ENCODE measurements at places on chromosomes 4 and X.
A peak's percentile ranks its signal among the peaks of the same experiment; 100 is the strongest.

- DNase-seq: peak; percentile 7
Measured at GRCh38 chrX:64975491-64975890, 759 bp downstream of the ZC4H2 start.

- no peak for DNase-seq
Measured at GRCh38 chr4:184433258-184433892, 41.0 kb downstream of the IRF2 start.

GRCh38 chr4:61003301-61003700 is 196.8 kb upstream of the ADGRL3 start:
- DNase-seq: no peak

DNA sequence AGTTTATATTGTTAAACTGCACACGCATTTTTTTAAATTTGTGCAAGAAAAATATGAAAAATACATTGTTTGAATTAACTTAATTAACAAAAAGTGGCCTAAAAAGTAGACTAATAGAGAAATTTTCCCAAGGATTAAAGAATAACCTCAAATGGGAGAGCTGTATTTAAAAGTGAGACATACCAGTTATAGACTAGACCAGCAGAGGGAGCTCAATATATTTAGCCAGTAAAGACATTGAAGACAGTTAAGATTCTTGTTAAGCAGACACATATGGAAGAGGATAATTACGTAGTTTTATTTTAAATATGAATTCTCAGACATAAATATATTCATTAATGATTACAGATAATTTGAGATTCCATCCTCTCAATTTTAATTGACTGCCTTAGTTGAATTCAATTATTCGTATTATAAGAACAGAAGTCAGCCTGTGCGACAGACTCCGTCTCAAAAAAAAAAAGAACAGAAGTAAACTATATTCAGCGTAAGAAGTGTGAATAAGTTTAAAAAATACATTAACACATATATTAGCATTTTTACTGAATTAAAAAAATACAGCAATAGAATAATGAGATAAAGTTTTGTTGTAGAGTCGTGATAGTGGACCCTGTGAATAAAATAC is 64.8 kb downstream of the GLRA3 start:
- DNase-seq: peak; percentile 48

DNA sequence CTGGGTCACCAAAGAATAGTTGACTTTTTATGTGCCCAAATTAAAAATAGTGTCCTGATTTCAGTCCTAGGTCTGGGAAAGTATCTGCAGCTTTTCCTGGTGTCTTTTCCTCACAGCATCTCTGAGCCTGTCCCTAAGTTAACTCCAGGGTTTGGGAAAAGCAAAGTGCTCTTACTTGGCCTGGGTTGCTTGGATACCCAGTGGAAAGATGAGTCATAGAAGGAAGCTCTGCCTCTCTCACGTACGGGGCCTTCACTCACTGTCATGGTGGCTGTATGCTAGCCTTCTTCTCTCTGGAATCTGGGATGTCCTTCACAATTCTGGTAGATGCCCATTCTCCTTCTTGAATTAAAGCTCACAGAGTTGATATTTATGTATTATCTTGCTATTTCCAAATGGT is 607.3 kb downstream of the ANKRD50 start:
- DNase-seq: no peak

- DNase-seq: no peak
Measured at GRCh38 chr4:56728512-56728911, 47.4 kb upstream of the HOPX start.

- DNase-seq: no peak
Measured at GRCh38 chr4:173012608-173013007, 156.0 kb upstream of the GALNT7 start.

DNA sequence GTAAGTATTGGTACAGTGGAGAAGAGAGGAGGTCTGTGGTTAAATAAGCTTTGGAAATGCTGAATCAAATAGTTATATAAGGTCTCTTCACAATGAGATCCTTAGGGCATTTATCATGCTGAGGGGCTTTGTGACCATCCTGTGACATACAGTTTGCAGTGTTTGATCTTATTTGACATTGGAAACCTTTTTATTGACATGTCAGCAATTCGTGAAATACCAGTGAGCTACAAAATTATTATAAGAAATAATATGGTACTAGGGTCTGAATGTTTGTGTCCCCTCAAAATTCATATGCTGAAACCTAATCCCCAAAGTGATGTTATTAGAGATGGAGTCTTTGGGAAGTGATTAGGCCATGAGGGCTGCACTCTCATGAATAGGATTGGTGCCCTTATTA is 98.4 kb downstream of the MID1IP1 start:
- no peak for DNase-seq

DNA sequence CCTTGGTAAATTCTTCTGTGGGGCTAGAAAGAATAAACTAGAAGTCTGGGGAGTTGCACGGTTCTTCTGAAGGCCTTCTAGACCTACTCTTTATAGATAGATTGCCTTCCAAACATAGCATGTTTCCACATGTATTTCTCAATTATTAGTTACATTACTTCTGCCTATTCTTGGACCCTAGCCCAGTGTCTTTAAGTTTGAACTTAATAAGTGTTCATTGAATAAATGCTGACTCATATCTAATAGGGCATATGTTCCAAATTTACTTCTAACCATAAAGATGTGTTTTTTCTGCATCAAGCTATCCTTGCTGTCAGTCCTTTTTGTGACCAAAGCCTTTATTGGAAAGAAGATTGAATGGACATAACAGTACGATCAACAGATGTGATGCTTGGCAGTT is 503.6 kb upstream of the ZFP42 start:
- no peak for DNase-seq

GRCh38 chr4:86974551-86974994 is 39.8 kb downstream of the AFF1 start:
- DNase-seq: no peak

DNA sequence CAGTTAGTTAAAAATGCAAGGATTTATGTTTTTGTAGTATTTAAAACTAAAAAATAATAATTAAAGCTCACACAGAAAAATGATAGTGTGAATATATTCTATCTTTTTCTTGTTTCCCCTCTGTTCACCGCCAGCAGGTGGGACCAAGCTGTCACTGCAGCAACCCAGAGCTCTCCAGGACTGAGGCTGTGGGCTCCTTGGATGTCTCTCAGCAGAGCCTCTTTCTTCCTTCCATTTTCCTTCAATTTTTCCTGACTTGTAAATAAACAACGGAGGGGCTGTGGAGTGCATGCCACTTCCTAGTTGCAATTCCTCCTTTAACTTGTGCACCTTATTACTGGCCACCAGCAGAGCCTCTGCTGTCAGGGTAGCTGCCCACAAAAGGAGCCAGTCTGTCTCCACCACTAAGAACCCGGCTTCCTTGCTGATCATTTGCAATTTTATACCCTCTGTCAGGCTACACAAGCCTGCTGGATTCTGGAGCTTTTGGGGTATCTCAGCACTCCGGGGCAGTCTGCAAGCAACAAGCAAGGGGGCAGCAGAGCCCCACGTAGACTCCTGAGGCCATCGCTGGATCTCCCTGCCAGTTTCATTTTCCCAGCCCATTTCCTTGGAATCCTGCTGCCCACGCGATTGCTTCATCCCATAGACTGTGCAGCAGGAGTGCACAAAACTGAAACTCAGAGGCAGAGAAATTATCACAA is 1467.4 kb downstream of the C4orf33 start:
- DNase-seq: no peak

GRCh38 chr4:42554072-42554471 is 102.8 kb downstream of the ATP8A1 start:
- no peak for DNase-seq

DNA sequence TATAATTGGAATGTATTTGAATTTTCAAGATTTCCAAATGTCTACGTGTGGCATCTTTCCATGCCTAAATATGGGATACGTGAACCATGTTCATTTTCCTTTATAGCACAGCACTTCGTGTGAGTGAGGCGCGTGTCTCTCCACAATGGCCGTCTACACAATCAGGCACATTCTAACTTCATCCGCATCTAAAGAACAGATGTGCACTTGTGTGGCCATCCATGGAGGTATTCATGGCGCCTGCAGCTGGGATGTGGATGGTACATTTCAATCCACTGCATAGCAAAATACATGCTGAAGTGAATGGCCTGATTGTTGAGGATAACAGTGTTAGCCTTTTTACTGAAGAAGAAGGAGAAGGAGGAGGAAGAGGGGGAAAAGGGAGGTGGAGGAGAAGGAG is 34.5 kb upstream of the TRIM2 start:
- no peak for DNase-seq

DNA sequence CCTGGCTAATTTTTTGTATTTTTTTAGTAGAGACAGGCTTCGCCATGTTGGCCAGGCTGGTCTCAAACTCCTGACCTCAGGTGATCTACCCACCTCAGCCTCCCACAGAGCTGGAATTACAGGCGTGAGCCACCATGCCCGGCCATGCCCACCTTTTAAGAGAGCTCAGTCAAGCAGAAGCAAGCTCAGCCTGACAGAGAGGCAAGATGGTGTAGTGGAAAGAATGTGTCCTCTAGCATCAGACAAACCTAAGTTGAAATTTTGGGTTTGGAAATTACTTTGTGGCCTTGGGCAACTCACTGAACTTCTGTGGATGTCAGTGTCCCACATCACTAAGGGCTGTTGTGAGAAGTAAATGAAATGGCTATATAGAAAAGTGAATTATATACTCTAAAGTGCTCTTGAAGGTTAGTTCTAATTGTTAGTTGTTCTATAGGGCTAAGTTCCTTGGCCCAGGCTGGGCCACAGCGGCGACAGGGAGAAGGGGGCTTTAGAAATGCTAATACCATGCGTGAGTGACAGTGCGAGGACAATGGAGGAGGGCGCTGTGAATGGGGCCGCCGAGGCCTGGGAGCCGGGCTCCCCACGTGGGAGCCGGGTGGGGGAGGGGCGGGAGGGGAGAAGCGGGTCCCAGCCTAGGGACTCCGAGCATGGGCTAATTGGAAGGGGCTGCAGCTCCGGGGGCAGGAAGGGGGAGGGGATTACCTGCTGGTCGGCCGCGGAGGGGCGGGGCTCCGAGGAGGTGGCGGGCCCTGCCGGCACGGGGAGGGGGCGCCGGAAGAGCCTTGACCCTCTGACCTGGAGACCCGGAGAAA is 15.6 kb downstream of the PJA1 start:
- no peak for DNase-seq

GRCh38 chrX:134670134-134670924 is 12.1 kb upstream of the PLAC1 start:
- DNase-seq: no peak

DNA sequence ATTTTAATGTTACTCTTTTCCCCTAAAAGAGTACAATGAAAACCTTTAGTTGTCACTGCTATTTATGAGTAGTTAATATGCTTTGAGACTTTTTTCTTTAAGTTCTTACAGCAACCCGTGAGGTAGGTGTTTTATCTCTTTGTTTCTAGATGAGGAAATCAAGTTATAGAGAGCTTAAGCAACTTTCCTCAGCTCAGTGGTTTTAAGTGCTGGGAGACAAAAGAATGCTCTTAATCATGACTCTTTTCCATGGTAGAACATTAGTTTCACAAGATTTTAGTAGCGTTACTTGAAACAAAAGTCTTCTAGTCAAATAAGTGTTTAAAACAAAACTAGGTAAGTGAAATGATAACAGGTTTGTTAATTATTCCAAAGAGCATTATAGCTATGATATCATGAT is 354.7 kb upstream of the PITX2 start:
- DNase-seq: no peak

DNA sequence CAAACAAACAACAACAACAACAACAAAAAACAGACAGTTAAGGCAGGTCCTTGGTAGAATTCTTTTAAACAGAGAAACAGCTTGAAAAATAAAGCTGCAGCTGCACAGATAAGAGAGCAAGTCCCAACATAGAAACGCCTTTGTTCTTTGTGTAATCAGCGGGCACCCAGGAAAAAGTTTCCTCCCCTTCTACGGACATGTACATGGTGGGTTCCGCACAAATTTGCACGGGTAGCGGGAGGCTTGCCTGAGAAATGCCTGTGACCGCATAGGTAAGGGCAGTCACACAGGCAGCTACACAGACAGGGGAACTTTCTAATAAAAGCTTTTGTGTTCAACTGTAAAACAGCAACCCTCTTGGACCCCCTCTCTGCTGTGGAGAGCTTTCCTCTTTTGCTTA is 25.7 kb upstream of the CT47A1 start:
- no peak for DNase-seq

GRCh38 chr4:176638992-176639391 is 153.7 kb downstream of the VEGFC start:
- DNase-seq: no peak
